ENCODE measurements at places on chromosomes 13 and 19. TPM values are rescaled to one million over a fixed set of nuclear protein-coding genes. Genes with fewer than 3 reads are reported as not detected.

ZNF429 gene
- 9.0 TPM for total RNA-seq

MISP3 gene
- total RNA-seq: 2.5 TPM

ALOX5AP gene
- 31.8 TPM for total RNA-seq

CGB5 gene
- not detected for total RNA-seq

NAPSA gene
- 88.8 TPM for total RNA-seq

CEACAM19 gene
- total RNA-seq: 0.57 TPM

C19orf85 gene
- total RNA-seq: not detected

LSR gene
- 28.7 TPM for total RNA-seq

DNA sequence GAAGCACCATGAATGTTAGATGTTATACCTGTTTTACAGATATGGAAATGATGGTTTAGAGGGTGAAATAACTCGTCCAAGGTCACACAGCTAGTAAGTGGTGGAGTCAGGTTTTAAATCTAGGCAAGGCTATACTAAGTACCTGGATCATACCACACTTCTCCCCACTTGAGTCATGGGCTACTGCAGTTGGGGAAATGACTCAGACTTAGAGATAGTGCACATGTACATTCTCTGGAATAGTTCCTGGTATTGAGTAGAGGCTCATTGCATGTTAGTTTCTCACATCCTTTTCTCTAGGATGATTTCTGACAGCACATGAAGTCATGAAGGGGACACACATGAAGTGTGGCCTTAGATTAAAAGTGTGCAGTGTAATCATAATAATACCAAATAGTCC is 76.2 kb upstream of the TNFSF11 start:
- DNase-seq: peak; percentile 65

DNA sequence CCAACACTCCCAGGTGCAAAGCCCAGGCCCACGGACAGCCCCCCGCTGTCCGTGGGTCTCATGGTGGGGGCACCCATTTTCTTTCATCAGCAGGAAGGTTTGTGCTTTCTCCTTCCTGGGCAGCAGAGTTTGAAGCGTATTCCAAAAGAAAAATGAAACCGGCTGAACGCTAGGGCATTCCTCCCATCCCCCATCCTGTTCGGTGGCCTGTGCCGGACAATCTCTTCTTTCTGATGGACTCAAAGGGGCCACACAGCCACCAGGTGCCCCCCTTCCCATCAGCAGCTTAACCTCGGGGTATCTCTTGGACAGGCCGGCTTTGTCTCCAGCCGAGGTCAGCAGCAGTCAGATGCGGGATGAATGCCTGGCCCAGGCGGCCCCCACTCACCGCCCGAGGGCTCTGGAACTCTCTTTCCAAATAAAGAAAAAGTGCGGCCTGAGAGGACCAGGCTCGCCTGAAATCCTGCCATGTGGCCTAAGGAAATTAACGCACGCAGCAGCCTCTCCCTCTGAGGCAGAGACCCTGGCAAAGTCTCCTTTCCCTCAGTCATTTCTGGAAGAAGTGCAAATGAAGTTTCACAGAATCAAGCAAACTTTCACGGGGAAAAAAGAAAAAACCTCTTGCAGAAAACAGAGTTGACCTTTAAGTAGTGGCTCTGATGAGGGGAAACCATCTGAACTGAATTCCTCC is 67.8 kb downstream of the RASA3 start:
- DNase-seq: no peak

GRCh38 chr19:34236035-34236987 is 18.0 kb upstream of the GARRE1 start:
- DNase-seq: no peak

GRCh38 chr19:47509973-47510372 is 4.9 kb downstream of the NAPA start:
- no peak for DNase-seq

DNA sequence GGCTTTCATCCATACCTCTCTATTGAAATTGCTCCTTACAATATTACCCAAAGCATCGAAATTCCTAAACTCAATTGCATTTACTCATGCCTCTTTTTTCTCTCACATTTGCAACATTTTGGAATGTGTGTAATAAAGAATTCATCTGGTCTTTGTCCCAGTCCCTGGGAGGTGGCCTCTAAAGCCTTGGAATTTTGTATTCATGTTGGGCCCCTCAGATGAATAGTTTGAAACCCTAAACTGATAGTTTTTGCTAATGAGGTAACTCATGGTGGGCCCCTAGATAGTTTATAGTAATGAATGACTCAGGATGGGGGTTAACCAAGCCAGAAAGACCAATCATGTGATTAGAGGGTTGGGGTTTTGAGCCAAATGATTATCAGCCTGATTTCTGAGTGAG is 490.4 kb downstream of the DIAPH3 start:
- DNase-seq: no peak

DNA sequence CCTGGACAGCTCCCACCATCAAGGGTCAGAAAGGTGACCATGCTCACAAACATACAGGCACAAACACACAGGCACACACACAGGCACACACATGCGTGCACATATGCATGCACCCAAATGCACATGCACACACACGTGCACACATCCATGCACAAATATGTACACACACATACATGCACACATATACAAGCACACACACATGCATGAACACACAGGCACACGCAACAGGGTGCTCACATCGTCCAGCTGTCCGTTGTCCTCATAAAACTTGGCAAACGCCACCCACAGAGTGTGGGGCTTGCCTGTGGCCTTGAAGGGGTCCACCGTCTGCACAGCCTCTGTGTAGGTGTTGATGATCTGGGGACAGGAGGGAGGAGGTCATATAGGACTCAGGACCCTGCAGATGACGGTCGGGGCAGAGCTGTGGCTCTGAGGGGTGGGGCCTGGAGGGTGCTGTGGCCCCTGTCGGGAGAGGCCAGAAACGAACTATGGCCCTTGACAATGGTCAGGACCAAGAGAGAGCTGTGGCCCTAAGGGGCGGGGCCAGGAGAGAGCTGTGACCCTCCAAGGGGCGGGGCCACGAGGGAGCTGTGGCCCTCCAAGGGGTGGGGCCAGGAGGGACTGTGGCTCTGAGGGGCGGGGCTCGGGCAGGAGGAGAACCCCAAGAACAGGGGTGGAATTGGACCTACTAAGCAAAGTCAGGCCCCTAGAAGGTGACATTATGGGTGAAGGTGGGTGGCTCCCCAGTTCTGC is 6.2 kb downstream of the XAB2 start:
- DNase-seq: no peak

DNA sequence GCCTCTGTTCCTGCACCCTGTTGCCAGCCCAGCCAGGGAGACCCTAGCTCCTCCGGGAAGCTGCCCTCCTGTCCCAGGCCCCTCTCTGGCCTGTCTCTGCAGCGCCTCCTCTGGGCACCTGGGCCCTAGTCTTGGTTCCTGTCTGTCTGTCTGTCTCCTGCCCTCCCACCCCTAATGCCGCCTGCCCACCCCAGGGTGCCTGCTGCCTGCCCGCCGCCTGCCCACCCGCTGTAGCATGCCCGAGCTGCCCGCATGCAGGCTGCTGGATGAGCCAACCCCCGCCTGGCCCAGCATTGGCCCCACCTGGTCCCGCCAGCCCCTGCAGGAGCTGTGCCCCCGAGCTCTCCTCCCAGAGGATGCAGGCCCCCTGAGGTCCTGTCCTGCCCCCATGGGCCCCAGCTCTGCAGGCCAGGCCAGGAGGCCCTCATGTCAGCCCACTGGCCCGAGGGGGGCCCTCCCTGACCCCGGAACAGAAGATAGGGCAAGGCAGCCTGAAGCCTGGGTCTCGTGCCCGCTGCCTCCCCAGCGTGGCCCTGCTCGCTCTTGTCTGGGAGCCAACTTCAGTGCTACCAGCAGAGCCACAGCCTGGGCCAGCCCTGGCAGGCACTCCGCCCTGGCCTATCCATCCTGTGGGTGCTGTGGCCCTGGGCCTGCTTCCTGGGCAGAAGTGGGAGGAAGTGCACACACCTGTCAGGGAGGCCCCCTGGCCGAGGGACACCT is 5.2 kb downstream of the MAP2K7 start:
- DNase-seq: no peak

DNA sequence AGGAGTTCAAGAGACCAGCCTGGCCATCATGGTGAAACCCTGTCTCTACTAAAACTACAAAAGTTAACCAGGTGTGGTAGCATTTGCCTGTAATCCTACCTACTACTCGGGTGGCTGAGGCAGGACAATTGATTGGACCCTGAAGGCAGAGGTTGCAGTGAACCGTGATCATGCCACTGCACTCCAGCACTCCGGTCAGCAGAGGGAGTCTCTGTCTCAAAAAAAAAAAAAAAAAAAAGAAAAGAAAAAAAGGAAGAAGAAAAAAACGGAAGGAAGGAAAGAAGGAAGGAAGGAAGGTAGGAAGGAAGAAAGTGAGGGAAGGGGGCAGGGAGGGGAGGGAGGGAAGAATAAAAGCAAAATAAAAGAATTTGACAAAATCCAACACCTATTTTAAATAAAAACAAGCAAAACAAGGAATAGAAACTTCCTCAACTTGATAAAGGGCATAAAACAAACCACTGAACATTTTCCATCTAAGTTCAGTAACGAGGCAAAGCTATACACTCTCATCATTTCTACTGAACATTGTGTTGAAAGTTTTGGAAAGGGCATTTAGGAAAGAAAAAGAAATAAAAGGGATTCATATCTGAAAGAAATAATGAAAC is 411.6 kb upstream of the SLITRK5 start:
- DNase-seq: no peak

DNA sequence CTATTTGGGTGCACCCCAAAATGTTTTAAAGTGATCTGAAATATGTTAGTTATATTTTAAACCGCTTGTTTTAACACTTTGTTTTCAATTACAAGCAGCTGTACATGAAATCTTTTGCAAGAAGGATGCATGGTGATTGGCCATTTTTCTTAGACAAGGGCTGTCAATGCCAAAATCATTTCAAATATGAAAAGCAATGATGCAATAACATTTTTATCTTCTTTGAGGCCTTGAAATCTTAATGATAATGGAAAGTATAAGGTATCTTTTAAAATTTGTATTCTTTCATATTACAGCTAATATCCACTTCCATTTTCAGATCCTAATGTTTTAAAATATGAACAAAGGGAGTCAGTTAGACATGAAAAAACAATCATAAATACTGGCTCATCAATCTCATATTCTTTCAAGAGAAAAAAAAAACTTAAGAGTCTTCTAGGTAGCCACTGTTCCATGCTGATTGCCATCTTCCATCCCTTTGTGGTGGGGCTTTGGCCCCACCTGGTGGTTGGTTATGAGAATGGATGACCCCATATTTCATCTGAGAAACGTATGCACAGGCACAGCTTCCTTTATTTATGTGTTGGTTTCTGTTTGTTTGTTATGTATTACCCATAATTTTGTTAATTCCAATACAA is 330.3 kb upstream of the MIR17HG start:
- DNase-seq: peak; percentile 41

- no peak for DNase-seq
These were observed 2220.8 kb upstream of the PCDH20 start for GRCh38 chr13:63636316-63636993.

DNA sequence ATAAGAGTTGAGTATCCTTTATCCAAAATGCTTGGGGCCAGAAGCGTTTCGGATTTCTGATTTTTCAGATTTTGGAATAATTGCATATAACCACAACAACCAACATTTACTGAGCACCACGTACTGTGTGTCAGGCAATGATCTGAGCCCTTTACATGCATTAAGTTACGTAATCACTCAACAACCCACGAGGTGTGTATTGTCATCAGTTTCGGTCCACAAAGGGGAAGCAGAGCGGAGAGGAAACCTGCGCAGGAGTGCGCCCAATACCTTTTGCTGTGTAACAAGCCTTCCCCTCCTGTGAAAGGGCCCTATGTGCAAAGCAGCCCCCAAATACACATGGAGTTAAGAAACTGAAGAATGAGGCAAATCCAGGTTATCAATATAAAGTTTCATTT is 20.7 kb upstream of the NLRP12 start:
- DNase-seq: no peak

DNA sequence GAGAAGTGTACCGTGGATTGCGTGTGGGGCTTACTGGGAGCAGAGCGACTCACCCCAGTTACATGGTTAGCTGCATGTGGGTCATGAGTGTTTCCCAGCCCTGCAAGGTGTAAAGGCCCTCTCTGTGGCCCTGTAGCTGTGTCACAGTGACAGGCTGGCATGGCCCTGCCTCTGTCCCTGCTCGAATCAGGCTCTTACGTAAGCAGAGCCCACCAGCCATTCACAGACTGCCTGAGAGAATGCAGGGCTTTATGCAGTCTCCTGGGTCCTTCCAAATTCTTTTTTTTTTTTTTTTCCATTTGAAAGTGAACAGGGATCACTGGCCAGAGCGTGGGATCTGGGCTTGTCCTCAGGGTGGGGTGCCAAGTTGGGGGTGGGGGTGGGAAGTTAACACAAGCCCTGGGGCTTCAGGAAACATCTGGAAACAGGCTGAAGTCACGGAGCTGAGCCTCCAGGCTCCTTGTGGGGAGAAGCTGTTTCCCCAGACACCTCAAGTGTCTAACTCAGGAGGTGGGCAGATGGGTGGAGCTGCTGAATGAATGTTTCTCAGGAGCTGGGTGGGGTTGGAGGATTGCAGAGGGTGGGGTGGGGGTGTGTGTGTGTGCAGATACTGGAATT is 13.4 kb downstream of the TECR start:
- DNase-seq: no peak

DNA sequence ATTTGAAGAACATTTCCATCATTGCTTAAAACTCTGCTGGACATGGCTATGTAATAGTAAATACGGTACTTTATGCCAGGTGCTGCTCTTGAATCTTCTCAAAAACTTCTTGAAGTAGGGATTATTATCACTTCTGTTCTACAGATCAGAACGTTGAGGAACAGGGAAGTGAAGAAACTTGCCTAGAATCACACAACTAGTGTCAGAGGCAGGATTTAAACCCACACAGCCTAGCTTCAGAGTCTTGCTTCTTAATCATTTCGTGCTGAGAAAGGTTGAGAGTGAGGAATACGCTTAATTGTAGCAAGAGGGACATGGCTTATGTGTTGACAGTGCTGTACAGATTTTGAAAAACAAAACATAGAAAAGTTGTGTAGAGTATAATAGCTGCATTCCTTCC is 13.5 kb downstream of the TM9SF2 start:
- no peak for DNase-seq

GRCh38 chr13:78608252-78608687 is 4.9 kb upstream of the POU4F1 start:
- DNase-seq: no peak

- no peak for DNase-seq
These were observed 10.2 kb upstream of the TNFSF14 start for GRCh38 chr19:6680141-6680540.

DNA sequence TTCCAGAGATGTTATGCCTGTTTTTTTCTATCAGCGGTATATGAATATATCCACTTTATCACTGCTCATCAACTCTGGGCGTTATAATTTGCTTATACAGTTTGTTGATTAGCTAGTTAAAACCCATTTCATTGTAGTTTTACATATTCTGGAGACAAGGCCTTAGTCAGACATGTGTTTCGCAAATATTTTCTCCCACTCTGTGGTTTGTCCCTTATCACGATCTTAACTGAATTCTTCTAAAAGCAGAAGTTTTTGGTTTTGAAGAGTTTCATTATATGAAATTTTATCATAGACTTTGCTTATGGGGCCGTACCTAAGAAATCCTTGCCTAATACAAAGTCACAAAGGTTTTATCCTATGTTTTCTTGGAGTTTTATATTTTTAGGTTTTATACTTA is 84.6 kb downstream of the FRY start:
- DNase-seq: no peak

- DNase-seq: peak; percentile 37
These were observed 221.3 kb downstream of the NHLRC3 start for GRCh38 chr13:39259371-39260140.

- no peak for DNase-seq
These were observed 240.9 kb upstream of the SERP2 start for GRCh38 chr13:44132710-44133109.

GRCh38 chr13:25571237-25571636 is 199.5 kb downstream of the ATP8A2 start:
- DNase-seq: no peak
